ENCODE measurements at places on chromosomes 5 and 9.

DNA sequence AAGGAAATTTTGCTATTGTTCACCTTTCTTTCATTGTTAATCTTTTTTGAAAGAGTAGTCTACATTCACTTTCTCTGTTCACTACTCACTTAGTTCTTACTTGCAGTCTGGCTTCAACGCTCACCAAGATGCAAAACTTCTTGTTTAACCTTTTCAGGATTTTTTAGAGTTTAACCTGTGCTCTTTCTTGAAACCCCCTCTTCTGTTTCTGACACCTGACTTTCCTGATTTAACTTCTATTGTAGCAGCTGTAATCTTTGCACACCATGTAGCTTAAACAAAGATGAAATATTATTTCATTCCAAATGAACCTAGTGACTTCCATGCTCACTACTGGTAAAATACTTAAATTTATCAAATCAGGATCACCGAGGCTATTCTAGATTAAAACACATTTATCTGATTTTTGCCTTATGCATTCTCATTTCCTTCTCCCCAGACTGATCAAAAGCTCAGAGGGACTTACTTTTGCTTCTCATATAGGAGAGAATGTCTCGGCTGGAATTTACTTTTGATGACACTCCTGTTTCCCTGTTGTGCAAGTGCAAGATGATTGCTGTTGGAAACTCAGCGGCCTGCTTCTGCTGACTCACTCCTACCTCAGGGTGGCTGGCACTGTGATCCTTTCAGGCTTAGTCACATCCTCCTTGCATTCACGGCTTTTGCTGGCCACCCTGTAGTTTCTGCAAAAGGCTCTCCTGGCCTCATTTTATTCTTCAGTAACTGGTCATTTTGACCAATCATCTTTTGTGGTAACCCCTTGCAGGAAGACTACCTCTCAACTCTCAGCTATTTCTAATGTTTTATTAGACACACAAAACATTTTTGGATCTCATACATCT is 109.3 kb upstream of the IFNE start:
- DNase-seq = peak; percentile 57

DNA sequence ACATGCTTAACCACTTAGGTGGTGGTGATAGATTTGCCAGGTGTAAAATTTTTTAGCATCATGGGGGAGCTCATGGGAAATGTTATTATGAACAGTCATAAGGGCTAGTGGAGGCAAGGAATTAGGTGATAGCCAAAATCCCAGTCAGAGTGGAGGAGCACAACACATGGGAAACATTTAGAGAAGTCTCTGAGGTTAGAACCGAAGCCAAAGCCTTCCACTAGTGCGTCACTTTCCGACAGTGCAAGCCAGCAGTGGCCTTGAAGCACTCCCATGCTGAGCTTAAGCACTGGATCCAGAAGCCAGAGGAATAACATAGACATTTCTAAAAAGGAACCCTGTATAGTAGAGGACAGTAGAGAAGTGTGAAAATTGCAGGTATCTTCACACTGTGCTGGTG is 101.5 kb upstream of the SNX2 start:
- no peak for DNase-seq

DNA sequence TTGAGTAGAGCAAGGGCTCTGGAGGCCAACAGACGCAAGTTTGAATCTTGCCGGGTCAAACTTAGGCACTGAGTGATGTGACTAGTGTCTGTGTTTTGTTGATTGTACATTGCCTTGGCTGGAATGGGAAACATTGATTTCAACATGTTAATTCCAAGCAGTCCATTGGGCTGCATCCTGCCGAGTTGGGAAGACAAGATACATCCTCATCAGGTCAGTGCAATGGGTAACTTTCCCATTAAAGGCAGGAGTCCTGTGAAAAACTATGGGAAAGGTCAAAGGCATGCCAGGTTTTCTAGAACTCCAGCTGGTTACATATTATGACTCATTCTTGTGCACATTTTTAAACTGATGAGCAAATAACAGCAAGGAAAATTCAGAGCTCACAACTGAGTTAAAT is 126.5 kb upstream of the ABCA1 start:
- no peak for DNase-seq

- DNase-seq = no peak
Measured at GRCh38 chr5:84983093-84983492, 598.4 kb upstream of the EDIL3 start.

DNA sequence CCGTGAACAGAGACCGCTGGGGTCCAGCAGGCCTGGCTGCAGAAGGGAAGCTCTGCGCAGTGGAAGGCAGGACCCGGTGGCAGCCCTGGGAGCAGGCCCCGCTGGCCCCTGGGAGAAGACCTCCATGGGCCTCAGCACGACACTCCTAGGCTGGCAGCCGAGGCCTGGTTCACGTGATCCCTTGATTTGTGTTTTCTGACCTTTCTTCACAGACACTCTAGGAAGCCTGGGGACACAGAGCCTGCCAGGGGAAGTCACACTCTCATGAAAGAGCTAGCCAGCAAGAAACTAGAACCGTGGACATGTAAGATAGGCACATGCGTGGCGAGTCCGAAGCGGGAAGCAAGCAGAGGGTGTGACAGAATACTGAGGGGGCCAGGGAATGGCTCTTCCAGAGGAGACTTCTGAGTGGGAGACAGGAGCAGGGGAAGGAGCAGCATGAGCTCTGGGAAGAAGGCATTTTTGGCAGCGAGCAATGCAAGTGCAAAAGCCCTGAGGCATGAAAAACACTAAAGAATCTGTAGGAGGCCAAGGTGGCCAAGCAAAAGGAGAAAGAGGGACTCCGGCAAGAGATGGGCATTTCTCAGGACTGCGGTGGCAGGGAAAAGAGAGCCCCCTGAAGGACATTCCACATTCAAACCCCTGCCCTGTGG is 26.6 kb upstream of the IL17B start:
- no peak for DNase-seq

- DNase-seq = no peak
Measured at GRCh38 chr5:41219658-41220269, 6.4 kb upstream of the C6 start.

All from breast epithelium (tissue), 4 donors.